ENCODE measurements at places on chromosomes 13 and 19.

DNA sequence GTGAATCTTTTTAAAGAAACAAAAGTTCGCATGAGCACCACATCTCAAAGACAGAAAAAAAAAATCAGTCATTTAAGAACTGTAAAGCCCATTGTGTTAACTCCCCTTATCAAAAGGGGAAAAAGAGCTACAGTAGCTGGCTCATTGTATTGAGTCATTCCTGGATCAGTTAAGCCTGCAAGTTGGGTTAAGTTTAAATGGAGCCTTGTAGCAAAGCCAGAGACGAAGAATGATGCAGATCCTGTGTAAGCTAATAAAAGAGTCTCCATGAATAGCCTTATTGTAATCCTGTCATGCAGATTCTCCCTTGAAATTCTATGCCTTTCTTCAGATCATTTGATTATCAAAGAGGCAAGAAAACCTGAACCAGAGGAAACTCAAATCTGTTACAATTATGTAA is 83.8 kb downstream of the CRYL1 start:
- DNase-seq = no peak

DNA sequence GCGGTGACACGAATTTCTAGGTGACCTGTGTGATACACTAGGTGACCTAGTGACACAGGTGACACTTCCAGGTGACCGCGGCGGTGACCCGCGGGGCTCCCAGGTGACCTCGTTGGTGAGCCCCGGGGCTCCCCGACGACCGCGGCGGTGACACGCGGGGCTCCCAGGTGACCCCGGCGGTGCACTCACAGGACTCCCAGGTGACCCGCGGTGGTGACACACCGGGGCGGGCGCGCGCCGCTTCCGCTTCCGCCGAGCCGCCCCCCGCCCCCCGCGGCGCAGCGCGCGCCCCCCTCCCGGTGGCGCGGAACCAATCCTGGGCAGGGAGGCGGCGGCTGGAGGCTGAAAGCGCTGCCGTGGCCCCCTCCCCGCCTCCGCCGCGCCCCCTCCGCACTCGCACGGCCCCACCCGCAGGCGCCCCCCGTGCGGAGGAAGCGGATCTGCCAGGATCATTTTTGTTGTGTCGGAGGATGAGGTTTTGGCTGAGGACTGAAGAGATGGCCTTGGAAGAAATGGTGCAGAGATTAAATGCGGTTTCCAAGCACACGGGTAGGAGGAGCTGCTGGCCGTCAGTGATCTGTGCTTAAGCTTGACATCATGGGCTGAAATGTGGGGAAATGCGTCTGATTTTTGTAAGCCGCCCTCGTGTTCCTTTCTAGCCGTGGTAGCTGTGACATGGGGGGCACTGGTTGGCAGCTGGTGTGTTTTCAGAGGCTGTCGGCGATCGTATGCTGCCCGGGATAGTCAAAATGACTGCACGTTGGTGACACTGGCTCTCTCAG is at the start of gene MCF2L:
Gene MCF2L, plus strand, starts transcription at position 305 of the 782 bp plus-strand sequence. Its CDS starts 166 bp downstream, at position 471.
- DNase-seq = no peak

- DNase-seq = no peak
These were observed 808.9 kb downstream of the DIAPH3 start for GRCh38 chr13:59354665-59355369.

DNA sequence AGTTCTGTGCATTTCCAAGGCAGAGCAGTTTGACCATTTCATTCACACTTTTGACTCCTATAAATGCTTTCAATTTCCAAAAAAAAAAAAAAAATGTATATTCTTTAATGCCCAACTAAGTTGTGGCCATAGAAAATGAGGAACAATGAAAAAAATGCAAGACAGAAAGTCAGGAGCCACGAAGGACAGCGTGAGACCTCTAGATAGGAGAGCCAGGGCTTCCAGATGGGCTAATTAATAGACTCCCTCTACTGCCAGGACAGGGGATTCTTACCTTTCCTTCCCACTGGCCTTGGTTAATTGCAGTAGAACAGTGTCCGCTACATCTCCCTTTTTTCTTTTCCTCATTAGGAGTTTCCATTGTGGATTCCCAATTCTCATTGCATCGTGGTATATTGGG is 8.6 kb downstream of the FPR3 start:
- DNase-seq = no peak

- DNase-seq = no peak
These were observed 25.3 kb downstream of the RASA3 start for GRCh38 chr13:114106991-114107685.
